ENCODE measurements at places on chromosomes 13 and 19.

DNA sequence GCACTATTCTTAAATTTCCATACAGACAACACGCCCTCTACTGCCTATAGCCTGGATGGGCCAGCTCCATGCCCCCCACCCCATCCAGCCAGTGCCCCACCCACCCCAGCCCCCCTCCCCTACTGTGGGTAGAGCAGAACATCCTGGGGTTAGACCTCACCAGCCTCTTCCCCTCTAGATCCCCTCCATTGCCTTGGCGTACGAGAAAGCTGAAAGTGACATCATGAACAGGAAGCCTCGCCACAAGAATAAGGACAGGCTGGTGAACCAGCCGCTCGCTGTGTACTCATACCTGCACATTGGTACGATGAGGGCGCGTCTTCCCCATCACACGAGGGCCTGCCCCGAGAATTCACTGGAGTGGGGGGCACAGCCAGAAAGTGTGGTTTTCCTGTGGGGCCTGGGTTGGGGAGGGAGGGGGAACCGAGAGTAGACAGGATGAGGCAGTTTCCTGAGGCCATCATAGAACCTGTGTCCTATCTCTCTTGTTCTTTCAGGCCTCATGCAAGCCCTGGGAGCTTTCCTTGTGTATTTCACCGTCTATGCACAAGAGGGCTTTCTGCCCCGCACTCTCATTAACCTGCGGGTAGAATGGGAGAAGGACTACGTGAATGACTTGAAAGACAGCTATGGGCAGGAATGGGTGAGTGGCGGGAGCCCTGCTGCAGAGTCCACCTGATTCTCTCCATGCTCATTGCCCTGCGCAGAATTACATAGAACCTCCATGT lies 29.1 kb downstream of the ATP12A start:
- DNase-seq = peak; percentile 65

DNA sequence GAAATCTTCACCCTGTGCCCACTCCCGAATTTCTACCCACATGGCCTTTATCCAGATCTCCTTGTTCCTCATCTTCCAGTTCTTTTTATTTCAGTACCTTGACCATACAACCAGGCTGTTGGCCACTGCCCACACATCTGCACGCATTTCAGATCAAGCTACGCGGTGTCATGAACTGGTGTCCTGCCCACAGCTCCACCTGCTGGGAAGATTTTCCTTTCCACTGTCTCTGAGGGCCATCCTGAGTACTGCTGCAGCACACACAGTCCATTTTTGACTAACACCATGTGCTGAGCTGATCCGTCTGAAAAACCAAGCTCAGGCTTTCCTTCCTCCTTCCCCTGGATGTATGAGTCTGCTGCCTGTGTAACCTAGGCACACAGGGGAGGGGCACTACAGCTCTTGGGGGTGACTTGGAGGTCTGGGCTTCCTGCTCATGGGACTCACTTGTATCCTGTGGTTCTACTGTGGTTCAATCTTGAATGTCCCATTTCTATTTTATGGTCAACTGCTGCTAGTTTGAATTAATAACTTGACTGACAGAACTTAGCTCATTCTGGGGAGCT lies 71.9 kb downstream of the WASF3 start:
- DNase-seq = no peak

DNA sequence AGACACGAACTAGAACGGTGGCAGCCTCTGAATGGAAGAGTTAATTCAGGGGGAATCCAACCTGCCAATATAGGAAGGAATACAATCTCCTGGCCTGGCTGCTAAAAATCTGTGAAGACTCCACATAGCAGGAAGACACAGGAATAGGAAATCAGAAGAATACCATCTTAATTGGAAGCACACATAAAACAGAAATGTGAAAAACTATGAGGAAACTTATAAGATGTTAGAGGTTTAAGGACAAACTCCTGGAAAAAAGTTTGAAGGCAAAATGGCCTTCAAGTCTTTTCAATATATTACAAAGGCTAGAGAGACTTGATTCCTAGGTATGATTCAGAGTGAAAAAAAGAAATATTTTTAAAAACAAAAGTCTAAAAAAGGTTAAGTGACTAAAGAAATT lies 78.1 kb upstream of the FBXL3 start:
- no peak for DNase-seq

DNA sequence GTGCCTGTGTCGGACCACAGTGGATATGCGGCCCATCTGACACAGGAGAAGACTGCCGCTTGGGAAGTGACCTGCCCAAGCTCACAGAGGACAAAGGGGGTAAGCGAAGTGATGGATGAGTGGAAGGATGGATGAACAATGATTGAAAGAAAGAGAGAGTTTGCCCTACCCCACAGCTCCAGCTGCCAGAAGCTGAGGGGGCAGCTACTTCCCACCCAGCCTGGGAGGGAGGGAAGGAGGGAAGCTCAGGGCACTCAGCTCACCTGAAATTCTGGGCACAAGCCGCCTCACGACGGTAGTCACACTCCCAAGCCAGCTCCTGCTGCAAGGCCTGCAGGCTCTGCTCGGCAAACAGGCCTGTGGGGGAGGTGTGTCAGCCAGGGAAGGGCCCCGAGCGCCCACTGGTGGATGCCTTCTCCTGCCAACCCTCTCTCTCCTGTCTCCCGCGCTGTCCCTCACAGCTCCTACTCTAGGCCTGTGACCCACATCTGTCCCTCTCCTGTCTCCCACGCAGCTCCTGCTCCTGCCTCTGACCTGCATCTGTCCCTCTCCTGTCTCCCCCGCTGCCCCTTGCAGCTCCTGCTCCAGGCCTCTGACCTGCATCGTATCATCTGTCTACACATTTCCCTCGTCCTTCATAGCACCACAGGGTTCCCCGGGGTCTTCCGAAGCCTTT lies 12.0 kb upstream of the NUMBL start:
- no peak for DNase-seq

GRCh38 chr13:26707122-26708006 lies 53.2 kb downstream of the GPR12 start:
- peak; percentile 33 for DNase-seq

DNA sequence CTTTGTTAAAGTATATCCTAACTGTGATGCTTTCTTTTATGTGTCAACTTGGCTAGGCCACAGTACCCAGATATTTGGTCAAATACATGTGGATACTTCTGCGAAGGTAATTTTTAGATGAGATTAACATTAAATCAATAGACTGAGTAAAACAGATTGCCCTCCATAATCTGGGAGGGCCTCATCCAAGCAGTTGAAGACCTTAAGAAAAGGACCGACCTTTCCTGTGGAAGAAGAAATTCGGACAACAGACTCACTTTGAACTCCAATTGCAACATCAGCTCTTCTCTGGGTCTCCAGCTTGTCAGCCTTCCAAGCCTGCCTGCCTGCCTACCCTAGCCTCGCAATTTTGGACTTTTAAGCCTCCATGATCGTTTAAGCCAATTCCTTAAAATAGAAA lies 57.9 kb upstream of the DOCK9 start:
- DNase-seq = no peak

DNA sequence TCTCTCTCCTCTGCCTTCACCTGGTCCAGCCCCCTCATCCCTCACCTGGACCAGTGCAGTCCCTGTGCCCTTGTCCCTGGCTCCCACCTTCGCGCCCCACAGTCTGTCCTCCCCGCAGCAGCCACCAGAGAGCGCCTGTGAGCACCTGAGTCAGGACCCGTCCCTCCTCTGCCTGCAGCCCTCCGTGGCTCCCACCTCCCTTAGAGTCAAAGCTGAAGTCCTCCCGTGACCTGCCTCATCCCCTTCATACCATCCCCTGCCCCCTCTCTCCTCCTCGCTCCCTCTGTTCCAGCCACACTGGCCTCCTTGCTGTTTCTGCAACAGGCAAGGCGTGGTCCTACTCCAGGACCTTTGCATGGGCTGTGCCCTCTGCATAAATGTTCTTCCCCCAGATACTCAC lies 10.3 kb downstream of the CELF5 start:
- no peak for DNase-seq

DNA sequence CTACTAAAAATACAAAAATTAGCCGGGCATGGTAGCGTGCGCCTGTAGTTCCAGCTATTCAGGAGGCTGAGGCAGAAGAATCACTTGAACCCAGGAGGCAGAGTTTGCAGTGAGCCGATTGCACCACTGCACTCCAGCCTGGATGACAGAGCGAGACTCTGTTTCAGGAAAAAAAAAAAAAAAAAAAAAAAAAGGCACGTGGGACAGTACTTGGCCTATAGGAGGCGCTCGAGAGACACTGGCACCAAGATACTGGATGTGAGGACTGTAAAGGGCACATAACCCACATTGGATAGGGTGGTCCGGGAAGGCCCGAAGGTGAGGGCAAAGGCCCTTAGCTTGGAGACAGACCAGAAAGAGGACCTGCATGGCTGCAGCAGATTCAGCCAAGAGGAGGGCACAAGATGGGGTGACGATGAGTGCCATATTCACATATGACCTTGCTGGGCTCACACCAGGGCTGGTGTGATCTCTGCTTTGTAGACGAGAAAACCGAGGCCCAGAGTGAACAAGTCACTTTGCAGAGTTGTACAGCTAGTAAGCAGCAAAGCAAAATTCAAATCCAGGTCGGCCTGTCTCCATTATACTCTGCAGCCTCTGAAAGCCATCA lies 89.4 kb downstream of the DPF1 start:
- peak; percentile 35 for DNase-seq

DNA sequence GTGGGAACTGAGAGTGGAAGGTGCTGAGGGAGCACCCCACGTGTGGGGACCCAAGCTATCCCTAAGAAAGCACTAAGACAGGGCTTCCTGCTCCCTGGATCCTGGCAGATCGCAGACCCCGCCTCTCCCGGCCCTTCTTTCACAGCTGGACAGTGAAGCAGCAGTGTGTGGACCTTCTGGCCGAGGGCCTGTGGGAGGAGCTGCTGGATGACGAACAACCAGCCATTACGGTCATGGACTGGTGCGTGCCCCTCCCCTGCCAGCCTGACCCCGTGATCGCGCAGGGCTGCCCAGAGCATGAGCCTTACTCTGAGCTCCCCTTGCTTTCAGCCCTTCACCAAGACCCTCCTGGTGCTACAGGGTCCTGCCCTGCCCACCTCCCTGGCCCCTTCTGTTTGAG lies 2.3 kb downstream of the NCCRP1 start:
- no peak for DNase-seq

DNA sequence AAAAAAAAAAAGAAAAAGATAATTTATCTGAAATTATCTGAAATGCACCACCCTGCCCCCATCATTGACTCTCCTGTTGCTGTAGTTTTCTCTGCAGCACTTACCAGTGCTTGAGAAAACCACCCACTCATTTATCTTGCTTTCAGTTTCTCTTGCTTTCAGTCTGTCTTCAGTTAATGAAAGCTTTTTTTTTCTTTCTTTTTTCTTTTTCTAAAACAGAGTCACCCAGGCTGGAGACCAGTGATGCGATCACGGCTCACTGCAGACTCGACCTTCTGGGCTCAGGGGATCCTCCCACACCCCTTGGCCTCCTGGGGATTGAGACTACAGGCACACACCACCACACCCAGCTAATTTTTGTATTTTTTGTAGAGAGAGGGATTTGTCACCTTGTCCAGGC lies 4.3 kb upstream of the ACP5 start:
- DNase-seq = peak; percentile 55

- no peak for DNase-seq
Measured at GRCh38 chr13:52707375-52707774, 32.2 kb downstream of the CNMD start.

GRCh38 chr13:52454459-52454819 lies 839 bp upstream of the CKAP2 start:
- peak; percentile 13 for DNase-seq

DNA sequence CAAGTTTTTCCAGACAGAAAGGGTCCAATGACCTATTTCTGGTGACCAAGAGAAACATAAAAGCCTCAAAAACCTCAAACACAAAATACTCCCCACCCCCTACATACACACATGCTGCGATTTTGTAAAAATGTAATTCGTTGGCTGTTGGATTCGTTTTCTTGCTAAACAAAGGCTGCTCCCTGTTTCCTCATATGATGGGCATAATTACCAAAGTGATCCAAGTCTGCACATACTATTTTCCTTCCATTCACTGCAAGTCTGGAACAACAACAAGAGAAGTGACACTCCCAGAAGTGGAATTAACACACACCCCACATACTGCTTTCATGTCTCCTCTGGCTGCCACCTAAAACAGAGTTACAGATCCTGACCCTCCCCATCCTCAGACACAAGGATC lies 131.9 kb downstream of the RAP2A start:
- DNase-seq = no peak

GRCh38 chr13:96090240-96091101 lies 564 bp downstream of the HS6ST3 start:
- no peak for DNase-seq

DNA sequence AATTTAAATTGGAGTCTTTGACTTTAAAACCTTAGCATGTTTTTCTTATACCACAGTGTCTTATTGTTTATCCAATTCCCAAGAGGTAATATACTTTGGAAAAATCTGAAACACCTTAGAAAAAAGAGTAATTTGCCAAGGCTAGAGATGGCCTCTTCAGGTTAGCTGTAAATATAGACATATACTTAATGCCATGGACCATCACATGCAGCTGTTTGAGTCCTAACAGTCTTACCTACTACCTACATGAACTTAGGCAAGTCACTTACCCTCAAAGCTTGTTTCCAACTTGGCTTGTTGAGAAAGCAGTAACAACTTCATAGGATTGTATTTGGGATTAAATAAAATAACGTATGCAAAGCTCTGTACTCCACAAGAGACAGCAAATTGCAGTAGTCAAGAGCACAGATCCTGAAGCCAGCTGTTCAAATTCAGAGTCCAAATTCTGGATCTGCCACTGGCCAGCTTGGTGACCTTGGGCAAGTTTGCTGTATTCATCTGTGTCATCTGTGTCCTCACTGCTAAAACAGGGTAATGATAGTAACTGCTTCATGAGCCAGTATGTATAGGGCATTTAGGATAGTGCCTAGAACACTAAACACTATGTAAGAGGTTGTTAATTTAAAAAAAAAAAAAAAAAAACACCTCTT lies 13.2 kb upstream of the SPART start:
- DNase-seq = no peak

Measured in CD4-positive, alpha-beta T cell treated with Interleukin-6 for 4 hours (primary cell).